ENCODE measurements at places on chromosomes 6 and 20. TPM values are rescaled to one million over a fixed set of nuclear protein-coding genes. Genes with fewer than 3 reads are reported as not detected.

The OPRL1 gene
- 0.52 TPM for total RNA-seq

The CALHM6 gene
- total RNA-seq: 0.93 TPM

The NCOA6 gene
- total RNA-seq: 9.5 TPM

The TIAM2 gene
- total RNA-seq: 23.9 TPM

The WFDC10B gene
- total RNA-seq: 0.54 TPM

The SMLR1 gene
- not detected for total RNA-seq

The RIMS4 gene
- 44.2 TPM for total RNA-seq

The KIAA1586 gene
- total RNA-seq: 22.8 TPM

The NTSR1 gene
- total RNA-seq: 0.75 TPM

The POU5F1 gene
- total RNA-seq: 2,533 TPM

The SMIM13 gene
- 10.6 TPM for total RNA-seq

The RAET1G gene
- not detected for total RNA-seq

GRCh38 chr6:11731423-11731822 is 47.2 kb downstream of the ADTRP start:
- no peak for DNase-seq

DNA sequence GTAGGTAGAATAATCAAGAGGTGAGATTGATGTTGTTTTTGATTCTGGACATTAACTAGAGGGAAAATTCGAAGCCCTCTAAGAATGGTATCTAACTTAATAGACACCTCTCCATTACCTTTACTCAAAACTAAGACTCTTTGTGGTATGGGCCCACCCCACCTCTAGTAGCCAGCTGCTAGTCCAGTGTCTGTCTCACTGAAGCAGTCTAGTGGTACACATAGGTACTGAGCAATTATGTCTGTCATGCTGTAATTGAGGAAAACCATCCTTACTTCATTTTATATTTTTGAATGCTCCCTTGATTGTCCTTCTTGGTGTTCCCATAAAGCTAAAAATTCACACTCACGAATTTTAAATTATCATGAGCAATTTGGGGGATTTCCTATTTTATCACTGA is 290.7 kb downstream of the ARHGAP18 start:
- no peak for DNase-seq

GRCh38 chr6:108550256-108550655 is 10.5 kb upstream of the FOXO3 start:
- DNase-seq: no peak

DNA sequence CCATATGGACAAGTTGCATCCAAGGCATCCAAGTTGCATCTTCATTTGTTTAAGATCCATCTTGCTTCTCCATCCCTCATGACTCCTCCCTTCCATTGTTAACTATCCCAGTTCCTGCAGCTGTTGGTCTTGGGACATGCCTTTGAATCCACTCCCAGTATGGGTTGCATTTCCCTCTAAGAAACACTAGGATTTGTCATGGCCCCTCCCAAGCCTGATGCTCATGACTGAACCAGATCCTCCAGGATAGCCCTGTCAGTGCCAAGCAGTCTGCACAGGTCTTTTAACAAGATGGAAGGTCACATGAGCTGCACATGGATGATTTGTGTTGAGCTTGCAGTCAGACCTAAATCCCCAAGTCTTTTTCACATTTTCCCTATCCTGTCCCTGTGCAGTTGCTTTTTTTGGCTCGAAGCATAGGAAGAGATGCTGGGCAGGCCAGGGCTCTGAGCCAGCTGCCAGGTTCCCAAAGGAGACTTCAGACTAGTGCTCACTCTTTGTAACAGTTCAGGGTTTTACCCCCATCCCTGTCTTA is 4.2 kb downstream of the PPP2R5D start:
- DNase-seq: no peak

DNA sequence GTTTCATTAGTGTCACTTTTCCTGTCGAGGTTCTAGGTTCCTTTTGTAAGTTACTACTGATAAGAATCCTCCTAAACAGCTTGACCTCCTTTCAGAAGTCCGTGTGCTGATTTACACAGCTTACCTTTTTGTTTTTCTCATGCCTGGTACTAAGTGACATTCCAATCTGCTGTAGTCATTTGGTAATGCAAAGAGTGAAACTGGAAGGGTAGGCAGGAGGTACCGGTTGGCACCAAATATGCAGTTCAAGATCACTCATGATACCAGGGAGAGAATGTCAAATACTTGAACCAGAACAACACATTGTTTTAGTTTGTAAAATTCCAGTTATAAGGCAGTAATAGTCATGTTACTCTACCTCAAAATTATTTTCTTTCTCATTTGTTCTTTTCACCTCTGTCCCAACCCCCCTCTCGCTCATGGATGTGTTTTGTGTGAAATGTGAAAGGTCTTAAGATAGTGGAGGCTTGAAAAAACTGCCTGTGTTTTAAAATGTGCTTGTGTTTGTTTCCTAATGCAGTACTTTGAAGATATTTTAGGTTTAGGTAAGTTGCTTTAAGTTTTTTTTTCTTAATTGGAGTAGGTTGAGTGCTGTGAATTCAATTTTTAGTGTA is 23.2 kb downstream of the AFDN start:
- no peak for DNase-seq

GRCh38 chr6:73081955-73082354 is 143.3 kb downstream of the KHDC1L start:
- DNase-seq: no peak

- DNase-seq: no peak
These were observed 21.9 kb downstream of the SAMD5 start for GRCh38 chr6:147530132-147531060.

DNA sequence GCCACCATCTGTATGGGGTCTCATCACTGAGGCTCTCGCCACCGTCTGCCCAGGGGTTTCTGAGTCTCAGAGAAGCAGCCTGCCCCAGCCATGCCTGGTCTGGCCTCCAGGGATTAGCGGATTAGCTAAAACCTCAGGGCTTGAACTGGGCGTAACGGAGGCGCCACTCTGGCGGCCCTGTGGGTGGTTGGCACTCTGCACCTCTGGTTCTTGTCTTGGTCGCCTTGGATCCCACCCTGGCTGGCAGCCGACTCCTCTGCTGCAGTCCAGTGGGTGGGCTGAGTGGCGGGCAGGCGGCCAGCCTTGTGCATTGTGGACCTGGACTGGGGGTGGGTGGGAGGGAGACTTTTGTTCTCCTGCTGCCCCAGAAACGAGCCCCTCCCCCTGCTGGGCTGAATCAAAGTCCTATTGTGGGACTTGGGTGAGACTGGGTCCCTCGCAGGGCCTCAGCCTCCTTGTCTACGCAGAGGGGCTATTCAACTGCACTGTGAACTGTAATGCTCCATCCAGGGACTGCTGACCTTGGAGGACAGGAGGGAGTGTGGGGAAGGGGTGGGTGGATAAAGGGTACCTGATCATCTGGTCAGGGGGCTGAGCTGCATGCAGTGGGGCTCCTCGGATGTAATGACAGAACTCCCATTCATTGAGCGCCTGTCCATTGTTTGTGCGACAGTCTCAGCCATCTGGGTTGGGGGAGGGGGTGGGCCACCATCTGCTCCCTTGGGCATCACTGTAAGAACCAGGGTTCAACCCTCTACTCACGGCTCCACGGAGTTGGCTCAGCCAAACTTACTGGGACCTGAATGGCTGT is 23.9 kb downstream of the SUN5 start:
- DNase-seq: no peak

- no peak for DNase-seq
These were observed 29.5 kb downstream of the ANKRD60 start for GRCh38 chr20:58198901-58199355.

DNA sequence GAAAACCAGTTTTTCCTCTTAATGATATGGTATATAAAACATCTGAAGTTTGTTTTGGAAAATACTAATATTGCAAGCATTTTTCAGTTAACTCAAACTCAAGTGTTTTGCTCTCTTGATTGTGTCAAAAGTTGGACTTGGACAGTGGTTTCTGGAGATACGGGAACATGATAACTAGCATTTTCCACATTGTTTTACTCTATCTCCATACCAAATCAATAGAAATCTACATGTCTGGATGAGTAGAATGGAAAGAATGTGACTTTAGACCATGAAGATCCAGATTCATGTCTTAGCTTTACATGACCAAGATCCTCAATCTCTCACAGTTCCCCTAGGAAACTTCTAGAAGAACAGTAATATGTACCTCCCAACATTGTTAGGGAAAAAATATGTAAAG is 22.2 kb upstream of the FBXO30 start:
- DNase-seq: no peak

- peak; percentile 74 for DNase-seq
These were observed 3.5 kb downstream of the RING1 start for GRCh38 chr6:33211666-33212422.

- DNase-seq: peak; percentile 58
These were observed 1.1 kb downstream of the SNPH start for GRCh38 chr20:1267161-1267560.

GRCh38 chr20:46183768-46184167 is 65.7 kb downstream of the CD40 start:
- no peak for DNase-seq

DNA sequence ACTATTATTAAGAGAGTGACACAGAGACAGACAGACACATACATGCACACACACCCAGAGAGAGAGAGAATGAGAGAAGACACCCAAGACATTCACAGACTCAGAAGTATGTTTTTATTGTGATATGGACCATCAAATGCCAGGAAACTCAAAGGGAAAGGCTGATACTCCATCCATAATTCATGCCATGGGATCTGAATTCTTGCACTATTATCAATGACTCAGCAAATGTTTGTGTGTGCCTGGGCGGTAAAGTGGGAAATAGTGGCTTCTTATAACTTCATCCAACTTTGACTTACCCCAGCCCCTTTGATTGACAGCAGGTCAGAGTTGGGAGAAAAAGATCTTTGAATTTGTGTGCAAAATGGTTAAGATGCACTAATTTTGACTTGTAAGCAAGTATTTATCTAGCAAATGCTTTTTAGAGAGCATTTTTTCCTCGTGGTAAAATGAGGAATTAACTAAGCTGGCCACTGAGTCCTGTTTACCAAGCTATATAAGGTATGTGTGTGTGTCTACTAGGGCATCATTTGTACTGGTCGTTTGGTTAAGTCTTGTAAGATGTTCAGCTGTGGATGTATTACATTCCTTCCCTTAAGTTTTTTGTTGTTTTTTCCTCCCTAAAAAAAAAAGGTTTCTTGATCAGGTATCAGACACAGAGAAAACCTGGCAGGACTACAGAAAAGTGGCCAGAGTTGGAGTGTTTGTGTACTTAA is 3.0 kb upstream of the CCN2 start:
- DNase-seq: no peak

GRCh38 chr6:86380571-86381125 is 556.7 kb upstream of the HTR1E start:
- DNase-seq: no peak

- no peak for DNase-seq
These were observed 18.1 kb downstream of the CST9 start for GRCh38 chr20:23587631-23588030.
